ENCODE measurements at places on chromosomes 2 and 18. TPM values are rescaled to one million over a fixed set of nuclear protein-coding genes. Genes with fewer than 3 reads are reported as not detected.

DNA sequence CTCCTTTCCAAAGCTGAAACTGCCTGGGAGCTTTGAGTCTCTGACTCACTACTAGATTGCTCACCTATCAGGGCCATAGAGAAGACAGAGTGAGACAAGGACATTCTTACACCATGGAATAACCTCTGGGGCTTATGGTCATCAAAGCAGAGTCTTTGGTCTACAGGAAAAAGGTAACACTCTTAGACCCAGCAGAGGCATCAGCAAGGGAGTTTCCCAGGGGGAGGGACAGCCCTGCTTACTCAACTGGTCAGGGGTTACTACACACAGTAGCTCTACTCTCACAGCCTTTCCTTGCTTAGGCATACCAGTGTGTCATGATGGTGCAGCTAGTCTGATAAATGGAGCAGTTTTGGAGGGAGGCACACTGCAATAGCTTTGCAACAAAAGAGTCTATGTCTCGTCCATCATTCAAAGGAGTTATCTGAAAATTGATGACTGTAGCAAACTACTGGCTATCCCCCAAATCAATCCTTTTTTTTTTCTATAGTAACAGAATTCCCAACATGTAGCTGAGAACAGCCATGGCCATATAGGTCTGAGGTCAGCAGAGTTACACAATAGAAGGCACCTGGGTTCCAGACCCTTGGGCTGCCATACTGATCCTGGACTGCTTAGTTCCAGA lies 22.4 kb upstream of the CD28 start:
- no peak for DNase-seq

Gene DSG1
- total RNA-seq = not detected

DNA sequence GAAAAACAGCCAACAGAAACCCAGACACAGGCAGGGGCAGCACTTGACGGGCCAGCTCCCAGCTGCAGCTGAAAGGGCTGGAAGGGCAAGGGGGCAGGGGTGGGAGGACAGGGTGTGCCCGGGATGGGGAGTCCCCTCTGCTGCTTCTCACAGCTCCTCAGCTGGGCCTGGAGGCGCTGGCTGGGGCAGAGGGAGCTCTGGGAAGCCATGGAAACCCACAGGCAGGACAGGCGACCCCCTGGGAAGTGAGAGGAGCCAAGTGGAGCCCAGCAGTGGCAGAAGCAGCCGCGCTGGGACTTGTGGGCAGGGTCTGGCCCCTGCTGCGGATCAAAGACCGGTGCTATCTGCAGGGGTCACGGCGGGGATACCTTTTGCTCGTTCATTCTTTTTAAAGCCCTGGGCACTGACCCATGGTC lies 20.7 kb downstream of the OTOF start:
- DNase-seq = no peak

Gene ASPRV1
- total RNA-seq = 1.7 TPM

DNA sequence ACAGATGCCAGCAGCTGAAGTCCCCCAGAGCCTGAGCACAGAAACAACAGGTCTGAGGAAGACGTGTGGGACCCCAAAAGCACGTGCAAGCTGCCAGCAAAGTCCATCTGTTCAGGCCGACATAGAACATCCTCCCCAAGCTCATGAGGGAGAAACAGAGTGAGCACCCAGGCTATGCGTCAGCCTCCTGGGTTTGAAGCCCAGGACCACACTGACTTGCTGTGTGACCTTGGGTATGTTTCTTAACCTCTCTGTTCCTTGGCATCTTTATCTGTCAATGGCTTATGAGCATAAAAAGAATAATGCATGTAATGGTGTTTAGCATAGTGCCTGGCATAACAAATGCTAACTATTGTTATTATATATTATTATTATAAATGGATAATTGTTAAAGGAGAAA lies 40.3 kb downstream of the COL4A4 start:
- no peak for DNase-seq

Gene SLC9A4
- total RNA-seq = not detected

Gene VWA3B
- not detected for total RNA-seq

DNA sequence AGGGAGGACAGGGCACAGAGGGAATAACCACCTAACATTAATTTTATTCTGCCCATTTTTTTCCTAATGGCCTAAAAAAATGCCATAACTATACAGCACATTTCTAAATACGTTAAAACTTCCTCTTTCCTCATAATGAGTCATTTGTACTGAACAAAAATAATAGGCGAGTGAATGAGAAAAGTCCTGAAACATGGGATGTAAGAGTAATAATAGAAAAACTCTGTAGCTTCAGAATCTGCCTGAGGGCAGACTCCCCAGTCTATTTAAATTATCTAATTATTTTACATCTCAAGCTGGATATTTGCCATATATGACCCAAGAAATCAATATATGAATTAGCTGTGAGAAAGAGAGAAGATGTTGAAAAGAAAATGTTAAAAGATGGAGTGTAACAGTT lies 285.1 kb downstream of the TMX3 start:
- DNase-seq = no peak

Gene SEPTIN10
- total RNA-seq = 104 TPM

GRCh38 chr2:196260546-196260945 lies 89.2 kb upstream of the STK17B start:
- no peak for DNase-seq

Gene ANKRD29
- total RNA-seq = 0.61 TPM

Gene DYNAP
- not detected for total RNA-seq

DNA sequence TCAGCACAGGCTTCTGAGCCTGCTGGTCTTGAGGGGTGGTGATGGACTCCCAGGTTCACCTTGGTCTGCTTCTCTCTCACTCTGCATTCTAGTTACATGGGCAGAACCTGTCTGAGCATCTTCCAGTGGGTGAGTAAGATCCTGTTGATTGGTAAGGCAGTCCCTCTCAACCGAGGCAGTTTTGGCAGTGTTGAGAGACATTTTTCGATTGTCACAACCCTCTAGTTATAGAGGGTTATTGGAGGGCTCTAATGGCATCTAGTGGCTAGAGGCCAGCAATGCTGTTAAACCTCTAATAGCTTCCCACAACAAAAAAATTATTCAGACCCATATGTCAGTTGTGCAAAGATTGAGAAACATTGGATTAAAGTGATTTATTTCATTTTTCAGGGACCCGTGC lies 9.3 kb upstream of the MGAT5 start:
- no peak for DNase-seq

Measured in neural crest cell (in vitro differentiated cells).